ENCODE measurements at places on chromosomes 5 and 9.

DNA sequence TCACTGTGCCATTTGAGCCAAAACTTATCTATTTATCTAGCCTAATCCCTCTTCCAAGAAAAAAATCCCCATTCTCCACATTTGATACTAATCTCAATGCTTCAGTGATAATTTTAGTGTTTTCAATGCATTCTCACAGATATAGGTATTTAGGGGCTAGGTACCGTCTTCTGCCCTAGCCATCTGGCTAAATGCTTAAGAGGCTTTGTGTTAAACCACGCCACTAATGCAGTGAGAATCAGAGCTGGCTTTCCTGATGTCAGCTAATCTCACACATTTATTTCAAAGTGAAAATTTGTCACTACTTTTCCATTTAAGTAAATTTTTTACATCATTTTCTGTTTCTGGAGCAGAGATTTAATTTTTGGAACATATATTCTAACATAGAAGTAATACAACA lies 479.7 kb downstream of the MAN2A1 start:
- DNase-seq: no peak

- DNase-seq: no peak
Observed at GRCh38 chr9:134995792-134996120, 78.0 kb upstream of the FCN1 start.

DNA sequence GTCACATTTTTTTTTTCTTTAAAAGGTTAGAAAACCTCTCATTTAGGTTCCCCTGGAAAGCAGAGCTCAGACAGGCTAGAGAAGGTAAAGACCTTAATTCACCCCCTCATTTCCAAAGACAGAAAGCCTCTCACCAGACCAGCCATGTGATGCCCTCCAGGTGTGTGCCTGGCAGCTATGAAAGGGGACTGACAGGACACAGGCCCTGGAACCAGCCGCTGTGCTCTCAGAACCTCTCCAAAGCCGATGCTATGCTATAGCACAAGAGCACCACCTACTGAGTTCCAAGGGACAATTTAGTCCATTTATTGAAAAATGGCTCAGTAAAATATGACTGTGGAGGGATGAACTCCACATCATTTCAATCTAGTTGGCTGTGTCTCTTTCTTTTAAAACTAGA lies 48.8 kb downstream of the FANCC start:
- peak; percentile 51 for DNase-seq

DNA sequence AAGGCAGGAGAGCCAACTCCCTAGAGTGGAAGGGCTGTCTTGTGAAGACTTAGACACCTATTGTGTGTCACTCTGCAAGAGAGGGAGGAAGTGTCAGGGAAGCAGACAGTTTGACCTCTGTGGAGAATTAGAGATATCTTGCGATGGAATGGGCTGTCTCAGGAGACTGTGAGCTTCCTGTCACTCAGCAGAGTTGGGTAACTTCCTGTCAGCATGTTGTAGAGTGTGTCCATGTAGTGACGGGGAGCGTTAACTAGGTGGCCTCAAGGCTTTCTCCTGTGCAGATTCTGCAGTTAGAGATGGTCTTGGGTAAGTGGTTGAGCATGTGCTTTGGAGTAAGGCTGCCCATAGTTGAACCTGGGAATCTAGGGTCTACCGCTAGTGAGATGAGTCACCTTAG lies 136.5 kb downstream of the KIF4B start:
- peak; percentile 36 for DNase-seq

DNA sequence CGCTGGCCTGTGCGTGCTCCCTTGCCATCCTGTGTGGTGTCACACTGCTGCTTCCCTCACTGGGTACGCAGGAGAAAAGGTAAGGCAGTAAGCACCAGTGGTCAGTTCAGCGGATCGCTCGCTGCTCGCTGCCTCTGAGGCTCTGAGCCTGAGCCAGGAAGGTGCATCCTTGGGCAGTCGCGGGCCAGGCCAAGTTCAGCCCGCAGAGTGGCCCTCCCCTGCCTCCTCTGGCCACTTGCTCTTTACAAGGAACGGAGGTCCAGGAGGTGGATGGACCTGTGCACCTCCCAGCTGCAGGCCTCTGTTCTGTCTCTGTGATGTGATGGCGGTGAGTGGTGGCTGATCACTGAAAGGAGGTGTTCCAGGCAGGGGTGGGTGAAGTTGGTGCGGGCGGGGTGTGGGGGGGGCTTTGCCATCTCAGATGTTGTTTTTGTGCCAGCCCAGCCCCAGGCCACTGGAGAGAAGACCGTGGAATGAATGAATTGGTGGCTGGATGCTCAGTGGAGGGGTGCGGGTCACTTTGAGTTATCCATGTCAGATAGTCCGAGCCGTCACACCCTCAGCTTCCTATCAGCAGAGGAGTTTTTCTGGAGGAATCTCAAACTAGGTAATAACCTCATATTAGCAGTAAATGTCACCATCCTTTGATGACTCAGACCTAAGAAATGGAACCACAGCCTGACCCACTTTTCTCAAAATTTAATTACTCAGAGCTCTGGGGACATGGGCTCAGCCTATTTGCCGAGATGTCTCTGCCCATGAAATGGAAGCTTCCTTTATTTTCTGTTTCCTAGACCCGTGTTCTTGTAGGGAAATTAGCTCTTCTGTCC lies 7.3 kb downstream of the COL5A1 start:
- DNase-seq: no peak

DNA sequence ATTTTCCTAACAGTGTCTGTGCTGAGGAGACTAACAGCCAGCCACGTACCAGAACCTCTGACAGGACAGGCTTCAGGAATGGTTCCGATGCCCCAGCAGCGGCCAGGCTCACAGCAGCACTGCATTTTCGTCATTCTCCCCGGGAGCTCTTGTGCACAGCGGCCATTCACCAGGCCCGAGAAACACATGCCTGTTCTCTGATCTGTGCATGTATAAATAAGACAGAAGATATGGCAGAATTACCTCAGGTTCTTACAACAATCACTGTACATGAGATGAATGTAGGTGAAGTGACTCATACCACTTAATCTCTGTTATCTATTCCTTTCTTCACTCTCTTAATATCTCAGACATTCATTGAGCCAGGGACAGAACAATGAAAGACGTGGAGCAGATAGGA lies 143.0 kb downstream of the FBN2 start:
- DNase-seq: no peak

GRCh38 chr9:6426117-6426516 lies 13.1 kb downstream of the UHRF2 start:
- no peak for DNase-seq

GRCh38 chr5:156375895-156376495 lies 49.0 kb downstream of the SGCD start:
- no peak for DNase-seq

GRCh38 chr9:124163760-124164255 lies 93.9 kb upstream of the NEK6 start:
- DNase-seq: no peak

DNA sequence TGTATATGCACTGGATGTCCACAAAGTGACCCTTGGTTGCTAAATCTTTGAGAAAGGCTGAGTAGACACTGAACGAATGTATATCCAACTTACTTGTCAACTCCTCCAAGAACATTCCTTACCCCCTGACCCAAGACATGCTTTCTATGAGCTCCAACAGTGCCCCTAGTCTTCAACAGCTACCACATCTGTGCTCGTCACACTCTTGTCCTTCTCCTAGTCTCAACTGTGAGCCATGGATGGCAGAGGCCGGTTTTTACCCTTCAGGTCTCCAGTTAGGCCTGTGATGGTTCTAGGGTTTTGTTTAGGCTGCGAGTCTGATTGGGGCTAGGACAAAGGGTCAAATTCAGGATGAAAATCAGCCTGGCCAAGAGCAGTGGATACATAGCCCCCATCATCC lies 19.0 kb upstream of the GPX3 start:
- DNase-seq: no peak

DNA sequence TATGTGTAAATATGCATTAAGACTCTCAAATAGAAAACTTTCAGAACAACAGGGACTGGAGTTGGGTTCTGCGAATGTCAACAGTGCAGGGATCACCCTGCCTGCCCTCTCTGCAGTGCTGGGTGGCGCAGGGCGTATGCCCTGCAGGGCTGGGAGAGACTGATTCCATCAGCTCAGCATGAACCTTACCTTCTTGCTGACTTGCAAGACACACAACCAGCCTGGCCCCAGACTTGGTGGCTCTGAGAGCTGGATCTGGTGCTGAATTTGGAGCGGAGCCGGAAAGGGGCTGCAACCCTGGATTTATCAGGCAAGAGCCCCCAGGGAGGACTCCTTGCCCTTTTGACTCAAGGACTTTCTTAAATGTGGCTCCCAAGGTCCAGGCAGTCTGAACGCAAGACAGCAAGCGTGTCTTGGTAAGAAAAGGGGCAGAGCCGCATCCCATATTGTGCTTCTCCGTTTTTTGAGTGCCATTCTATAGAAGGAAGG lies 376.0 kb upstream of the IRX2 start:
- DNase-seq: no peak

DNA sequence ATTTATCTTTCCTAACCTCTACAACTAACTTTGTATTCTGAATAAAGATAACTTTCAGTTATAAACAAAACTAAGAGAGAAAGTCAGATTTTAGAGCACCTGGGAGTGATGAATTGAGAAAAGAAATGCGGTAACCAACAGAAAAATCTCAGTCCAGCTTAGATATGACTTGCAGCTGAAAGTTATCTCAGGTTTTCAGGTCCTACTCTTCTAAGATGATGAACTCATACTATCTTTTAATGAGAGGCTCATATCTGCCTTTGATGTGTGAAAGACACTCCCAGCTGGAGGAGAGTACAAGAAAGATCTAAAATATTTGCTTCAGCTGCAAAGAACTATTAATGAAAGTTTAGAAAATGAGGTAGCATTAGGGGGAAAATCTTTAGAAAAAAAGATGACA lies 190.5 kb downstream of the DENND1A start:
- no peak for DNase-seq

DNA sequence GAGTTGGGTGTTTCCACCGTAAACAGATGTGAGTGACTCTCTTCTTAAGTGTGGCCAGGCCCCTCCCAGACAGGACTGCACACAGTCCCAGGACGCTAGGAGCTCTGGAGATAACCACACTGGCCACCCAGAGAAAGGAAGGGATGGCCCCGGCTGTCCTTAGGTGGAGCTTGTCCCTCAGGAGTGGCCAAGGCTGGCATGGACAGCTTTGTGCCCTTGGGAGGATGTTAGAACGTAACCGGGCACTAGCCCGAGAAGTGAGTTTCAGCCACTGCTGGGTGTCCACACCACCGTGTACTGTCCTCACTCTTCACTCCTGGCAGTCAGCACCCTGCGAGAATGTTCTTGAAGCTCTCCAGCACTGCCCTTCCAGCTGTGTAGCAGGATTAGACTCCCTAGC lies 35.8 kb upstream of the FCN2 start:
- DNase-seq: no peak

GRCh38 chr9:125190361-125190801 lies 778 bp upstream of the PPP6C start:
- peak; percentile 46 for DNase-seq

- no peak for DNase-seq
Observed at GRCh38 chr9:131329241-131329641, 39.7 kb downstream of the PLPP7 start.

DNA sequence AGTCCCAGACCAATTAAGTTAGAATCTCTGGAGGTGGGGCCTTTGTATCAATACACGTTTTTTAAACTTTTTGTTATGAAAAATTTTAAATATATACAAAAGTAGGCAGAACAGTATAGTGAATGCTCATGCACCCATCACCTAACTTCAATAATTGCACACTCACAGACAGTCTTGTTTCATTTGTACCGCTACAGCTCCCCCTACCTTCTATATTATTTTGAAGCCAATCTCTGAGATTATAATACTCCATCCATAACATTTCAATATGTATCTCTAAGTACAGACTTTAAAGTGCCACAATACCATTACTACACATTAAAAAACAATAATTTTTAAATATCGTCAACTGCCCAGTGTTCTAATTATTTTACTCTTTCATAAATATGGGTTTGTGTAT lies 32.9 kb downstream of the ISL1 start:
- DNase-seq: no peak

- DNase-seq: no peak
Observed at GRCh38 chr9:135247227-135247930, 159.9 kb downstream of the OLFM1 start.

DNA sequence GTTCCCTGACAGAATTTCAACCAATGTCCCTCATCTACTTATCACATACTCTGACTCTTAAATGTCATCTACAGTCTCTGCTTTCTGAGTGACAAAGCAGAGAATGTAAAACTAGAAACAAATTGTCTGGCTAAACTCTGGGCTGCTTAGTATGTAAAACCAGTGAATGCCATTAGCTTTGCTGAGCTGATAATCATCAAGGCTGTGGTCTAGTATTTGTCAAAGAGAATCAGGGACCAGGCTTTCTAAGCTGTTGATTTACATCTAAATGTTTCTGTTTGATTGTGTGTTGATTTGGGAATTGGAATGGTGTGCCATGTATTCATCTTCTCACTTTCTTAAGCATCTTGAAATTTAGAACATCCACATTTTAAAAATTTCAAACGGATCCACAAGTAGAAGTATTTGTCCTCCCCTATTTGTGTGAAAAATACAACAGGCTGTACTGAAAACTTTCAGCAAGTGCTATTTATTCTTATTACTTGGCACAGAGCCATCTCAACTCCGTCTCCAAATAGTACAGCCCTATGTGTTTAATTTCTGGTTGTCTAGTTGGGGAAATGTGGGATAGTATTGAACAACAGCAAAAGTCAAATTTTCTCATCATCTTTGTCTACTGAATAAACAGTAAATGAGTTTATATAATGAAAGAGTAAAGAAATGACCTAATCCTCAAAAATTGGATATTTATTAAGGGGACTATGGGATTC lies 251.5 kb downstream of the KCTD16 start:
- DNase-seq: no peak

- peak; percentile 74 for DNase-seq
Observed at GRCh38 chr5:74641735-74642542, 1.4 kb upstream of the ENC1 start.

GRCh38 chr5:102294886-102295395 lies 1.1 kb downstream of the SLCO4C1 start:
- DNase-seq: no peak

GRCh38 chr5:56475689-56476486 lies 242.8 kb upstream of the ANKRD55 start:
- DNase-seq: no peak

DNA sequence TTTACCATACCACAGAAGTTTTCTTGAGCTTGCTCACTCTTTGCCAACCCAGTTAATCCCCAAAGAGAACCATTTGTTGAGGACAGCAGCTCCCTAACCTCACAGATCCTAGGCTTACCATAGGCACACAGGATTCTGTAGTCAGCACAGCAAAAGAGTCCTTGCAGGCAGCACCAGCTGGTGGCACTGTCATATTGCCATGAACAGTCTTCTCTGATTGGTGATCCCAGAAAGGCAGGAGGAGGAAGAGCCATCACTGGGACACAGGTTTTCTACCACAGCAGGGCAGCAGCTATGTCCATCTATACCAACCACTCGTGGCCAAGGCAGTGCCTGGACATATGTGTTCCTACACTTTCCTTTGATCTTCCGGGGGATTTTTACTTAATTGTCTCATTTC lies 297.1 kb upstream of the CD180 start:
- DNase-seq: peak; percentile 11

GRCh38 chr9:38036359-38037084 lies 32.5 kb downstream of the SHB start:
- peak; percentile 76 for DNase-seq

DNA sequence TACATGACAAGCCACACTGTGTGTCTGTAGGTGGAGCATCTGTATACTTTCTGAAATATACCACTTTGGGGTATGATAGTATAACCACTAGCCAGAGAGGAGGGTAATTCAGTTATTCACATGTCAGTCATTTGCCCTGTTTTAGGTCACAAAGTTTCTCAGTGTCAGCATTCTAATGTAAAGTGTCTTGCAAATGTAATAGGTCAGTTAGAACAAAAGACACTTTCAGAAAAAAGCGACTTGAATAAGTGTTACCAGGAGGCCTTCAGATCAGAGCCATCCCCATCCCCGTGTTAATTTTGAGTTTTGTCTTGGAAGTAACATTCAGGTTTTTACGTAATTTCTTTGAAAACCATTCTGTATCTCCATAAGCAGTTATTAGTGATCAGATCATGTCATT lies 33.7 kb downstream of the TTC1 start:
- DNase-seq: no peak
